ENCODE measurements at places on chromosomes 2 and 18.

GRCh38 chr2:216661639-216662375, 28.6 kb downstream of the IGFBP2 start:
- DNase-seq: no peak

- no peak for DNase-seq
Measured at GRCh38 chr2:100853909-100854810, 34.2 kb downstream of the NPAS2 start.

DNA sequence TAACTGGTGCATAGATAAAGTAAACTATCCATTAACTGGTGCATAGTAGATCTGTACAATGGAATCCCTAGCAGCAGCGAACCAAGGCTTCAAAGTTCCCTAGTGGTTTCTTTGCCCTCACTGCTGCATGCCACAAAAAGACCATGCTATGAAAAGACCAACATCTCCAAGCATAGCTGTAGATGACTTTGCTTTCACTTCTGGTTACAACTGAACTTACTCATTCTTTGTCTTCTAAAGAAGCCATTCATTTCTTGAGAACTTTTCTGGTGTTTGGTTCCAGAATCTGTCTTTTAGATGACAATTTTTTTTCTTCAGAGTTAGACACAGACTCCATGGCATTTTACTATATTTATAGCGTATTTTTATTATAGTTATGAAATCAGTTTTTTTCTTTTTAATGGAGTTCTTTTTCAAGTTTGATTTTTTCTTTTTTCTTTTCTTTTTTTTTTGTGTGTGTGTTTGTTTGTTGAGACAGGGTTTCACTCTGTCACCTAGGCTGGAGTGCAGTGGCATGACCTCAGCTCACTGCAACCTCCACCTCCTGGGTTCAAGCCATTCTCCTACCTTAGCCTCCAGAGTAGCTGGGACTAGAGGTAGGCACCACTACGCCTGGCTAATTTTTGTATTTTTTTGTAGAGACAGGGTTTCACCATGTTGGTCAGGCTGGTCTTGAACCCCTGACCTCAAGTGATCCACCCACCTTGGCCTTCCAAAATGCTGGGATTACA, 63.6 kb downstream of the SLC35F5 start:
- no peak for DNase-seq

- DNase-seq: no peak
Measured at GRCh38 chr2:178452870-178453269, 1.7 kb downstream of the PJVK start.

GRCh38 chr2:1070601-1071000, 120.0 kb downstream of the SNTG2 start:
- no peak for DNase-seq

GRCh38 chr18:60984510-60984909, 348.7 kb upstream of the CDH20 start:
- no peak for DNase-seq

- no peak for DNase-seq
Measured at GRCh38 chr2:209259767-209260166, 164.1 kb upstream of the MAP2 start.

DNA sequence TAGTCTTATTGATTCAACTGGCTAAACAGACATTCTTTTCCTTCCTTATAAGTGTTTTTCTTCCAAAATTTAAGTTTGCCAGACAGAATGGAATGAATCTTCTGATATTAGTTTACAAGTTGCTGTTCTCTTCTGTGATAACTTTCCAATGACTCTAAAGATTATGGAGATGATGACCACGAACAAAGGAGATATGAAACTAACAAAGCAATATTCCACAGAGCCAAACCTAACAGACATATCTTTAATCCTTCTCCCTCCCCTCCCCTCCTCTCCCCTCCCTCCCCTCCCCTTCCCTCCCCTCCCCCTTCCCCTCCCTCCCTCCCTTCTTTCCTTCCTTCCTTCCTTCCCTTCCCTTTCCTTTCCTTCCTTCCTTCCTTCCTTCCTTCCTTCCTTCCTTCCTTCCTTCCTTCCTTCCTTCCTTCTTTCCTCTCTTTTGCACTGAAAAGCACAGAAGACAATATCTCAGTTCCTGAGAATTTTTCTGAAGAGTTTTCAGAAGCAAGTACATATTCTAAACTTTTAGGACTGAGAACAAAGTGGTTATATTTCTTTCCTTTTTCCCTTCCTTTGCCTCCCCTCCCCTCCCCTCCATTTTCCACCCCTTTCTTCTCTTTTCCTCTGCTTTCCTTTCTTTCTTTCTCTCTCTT, 89.9 kb downstream of the KCNH7 start:
- no peak for DNase-seq

DNA sequence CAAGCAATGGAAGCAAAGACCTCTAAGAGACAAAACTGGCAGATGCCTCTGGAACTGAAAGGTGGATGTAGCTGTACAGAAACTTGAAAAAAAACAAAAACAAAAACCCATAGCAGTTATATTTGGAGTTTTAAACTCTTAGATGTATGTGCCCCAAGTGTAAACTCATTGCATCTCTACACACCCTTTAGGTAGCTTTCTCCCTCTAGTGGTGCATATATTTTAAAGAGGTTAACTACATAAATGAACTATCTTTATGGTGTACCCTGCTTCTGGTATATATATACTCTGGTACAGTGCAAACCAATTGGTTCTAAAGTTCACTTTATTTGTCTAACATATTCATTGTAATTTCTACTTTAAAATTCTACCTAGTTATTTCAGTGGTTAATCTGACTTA, 518.2 kb downstream of the NRXN1 start:
- DNase-seq: no peak

GRCh38 chr2:230358305-230358704, 31.3 kb downstream of the SP140L start:
- DNase-seq: peak; percentile 74

- no peak for DNase-seq
Measured at GRCh38 chr2:121830809-121831208, 75.4 kb downstream of the TSN start.

DNA sequence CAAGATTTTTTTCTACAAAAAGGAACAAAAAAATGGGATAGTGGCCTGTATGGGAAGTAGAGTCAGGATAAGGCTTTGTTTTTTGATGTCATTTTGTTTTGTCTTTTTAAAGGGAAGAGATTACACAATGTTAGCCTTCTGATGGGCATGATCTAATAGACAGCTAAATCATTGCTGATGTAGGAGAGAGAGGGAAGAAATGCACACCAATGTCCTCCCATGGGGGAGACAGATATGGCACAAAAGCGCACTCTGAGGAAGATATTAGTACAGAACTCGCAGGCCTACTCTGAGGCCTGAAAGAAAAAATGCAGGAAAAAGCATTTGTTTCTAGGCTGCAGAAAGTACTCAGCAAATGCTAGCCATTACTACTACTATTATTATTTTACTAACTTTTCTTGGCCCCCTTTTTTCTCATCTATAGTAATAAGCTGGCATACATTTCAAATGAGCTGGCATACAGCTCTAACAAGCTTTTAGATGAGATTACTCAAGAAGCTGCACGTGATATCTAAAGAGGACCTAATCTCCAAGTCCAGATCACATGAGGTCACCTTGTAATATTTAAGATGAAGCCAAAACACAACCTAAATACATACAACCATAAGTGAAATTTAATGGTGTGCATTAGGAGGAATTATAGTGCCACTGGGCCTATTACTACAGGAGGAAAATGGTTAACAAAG, 269.4 kb upstream of the TANK start:
- no peak for DNase-seq

DNA sequence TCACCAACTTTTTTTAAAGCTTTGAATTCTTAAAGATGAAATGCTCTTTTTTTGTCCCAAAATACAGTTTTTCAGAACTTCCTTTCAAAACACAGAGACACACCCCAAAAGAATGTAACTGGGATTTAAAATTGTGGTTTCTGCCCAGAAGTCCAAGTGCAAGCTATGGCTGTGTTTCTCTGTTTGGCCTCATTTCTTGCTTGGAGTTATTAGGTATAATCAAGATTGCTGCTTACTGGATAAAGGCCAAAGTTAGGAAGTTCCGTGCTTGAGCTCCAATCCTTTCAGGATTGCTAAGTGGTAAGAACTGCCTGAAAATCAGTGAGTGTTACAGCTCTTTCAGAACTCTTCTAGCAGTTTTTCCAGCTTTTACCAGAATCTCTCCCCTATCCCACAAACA, 16.9 kb downstream of the ZBTB7C start:
- no peak for DNase-seq

GRCh38 chr2:193156480-193156879, 961.7 kb upstream of the TMEFF2 start:
- no peak for DNase-seq

All from GM23248 (cell line).